IPS DF 19.7 (cell line): ENCODE measurements at places on chromosomes 1 and 21.

- no peak for DNase-seq
Observed at GRCh38 chr1:66352792-66353191, 181.2 kb upstream of the SGIP1 start.

GRCh38 chr1:169236880-169237279 lies 130.4 kb downstream of the ATP1B1 start:
- no peak for DNase-seq

DNA sequence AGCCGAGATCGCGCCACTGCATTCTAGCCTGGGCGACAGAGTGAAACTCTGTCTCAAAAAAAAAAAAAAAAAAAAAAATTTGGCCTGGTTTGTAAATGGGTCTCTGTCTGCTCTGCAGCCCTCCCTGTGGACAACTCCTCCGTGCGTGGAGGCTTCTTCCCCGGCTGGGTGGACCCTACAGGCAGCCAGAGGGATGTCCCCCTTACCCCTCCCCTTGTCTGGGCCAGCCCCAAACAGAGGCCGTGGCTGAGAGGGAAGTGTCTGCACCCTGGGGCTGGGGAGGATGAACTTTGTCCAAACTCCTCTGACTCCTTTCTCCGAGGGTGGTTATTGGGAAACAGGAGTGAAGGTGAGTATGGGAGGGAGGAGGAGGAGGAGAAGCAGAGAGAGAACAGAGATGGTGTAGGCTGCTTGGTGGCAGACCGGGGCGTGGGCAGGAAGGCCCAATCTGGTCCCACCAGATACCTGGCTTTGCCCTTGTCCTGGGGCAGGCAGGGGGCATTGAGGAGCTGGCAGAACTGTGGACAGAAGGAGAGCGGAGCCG lies 61.3 kb downstream of the UBIAD1 start:
- DNase-seq: no peak

DNA sequence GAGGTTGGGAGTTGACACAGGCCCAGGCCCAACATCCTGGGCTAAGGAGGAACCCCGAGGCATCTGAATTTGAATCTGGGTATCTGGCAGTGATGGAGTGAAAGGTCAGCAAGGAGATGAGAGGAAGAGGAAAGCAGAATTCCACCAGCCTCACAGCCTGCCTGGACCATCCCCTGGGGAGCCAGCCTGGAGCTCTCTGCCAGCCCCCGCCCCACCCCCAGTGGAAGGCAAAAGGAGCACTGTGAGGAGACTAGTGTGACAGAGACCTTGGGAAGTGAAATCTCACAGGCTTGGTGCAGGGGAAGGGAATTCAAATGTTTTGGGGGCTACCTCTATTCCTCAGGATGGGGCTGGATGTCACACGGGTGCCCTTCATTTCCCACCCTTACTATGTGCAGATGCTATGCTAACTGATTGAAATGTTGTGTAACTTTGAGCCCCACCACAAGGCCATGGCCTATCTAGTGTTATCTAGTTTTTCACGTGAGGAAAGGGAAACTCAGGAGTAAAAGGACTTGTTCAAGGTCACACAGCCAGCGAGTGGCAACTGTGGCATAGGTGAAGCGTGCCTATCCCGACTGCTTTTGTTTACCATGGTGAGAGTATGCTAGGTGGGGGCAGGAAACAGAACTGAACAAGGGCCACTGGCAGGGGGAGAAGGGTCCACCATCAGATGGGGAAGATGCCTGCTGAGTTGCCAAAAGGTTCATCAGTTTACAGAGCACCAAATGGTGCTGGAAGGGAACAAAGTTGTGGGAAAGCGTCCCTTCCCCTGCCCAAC lies 29.8 kb downstream of the AHDC1 start:
- DNase-seq: no peak

GRCh38 chr1:230916587-230917283 lies 48.4 kb upstream of the C1orf198 start:
- no peak for DNase-seq
